Gastrocnemius medialis (tissue), 4 donors: ENCODE measurements at places on chromosomes 2 and 18. TPM values are rescaled to one million over a fixed set of nuclear protein-coding genes. Genes with fewer than 3 reads are reported as not detected.

DNA sequence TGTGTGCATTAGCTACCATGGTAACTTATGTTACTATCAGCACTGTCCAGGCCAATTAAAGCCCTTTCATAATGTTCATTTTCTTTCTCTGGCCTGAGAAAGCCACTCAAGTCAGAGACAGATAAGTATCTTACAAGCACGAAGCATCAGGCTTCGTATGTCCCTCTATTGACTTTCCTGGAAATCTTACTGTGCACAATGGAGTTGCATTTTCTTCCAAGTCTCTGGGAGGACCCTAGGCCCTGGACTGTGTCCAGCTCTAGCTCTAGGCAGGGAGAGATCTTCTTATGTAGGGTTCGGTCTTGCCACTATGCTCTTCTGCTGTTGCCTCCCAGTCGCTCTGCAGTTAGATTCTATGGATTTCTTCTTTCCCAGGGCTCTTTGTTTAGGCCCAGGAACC, 40.0 kb upstream of the ITGA6 start:
- no peak for DNase-seq

- no peak for DNase-seq
Measured at GRCh38 chr2:162422894-162423293, 79.0 kb downstream of the GCA start.

DNA sequence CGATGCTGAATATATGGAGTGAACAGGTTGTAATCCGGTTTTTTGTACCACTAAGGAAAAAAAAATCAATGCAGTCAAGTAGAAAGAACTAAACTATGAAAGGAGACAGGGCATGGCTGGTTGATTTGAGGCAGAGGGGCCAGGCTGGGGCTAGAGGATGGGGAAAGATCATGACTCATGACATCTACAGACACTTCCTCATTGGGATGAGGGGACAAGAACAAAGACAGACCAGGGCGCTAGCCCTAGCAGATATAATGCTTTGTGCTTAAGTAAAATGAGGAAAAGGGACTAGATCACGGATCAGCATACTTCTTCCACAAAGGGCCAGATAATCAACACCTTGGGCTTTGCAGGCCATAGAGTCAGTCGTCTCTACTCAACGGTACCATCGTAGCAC, 55.8 kb downstream of the ST6GAL2 start:
- DNase-seq: no peak

DNA sequence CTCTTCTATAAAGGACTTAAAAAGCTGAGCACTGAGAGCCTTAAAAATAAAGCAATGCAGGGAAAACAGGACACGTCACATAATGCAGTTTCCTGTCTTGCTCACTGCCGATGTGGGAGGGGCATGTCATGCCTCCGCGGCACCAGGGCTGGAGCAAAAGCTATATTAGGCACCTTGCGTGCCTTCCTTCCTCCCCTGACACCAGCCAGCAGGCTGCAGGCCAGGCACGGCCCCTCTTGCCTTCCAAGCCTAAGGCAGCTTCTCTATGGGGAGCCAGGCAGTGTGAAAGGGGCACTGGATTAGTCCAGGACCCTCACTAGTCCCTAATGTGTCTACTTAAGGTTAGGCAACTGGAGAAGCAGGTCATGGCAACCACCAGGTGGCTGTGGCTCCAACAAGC, 26.3 kb downstream of the MRPL35 start:
- DNase-seq: peak; percentile 62

- DNase-seq: no peak
Measured at GRCh38 chr2:226690461-226691024, 109.1 kb downstream of the IRS1 start.

- DNase-seq: no peak
Measured at GRCh38 chr2:2294183-2294690, 36.8 kb downstream of the MYT1L start.

- DNase-seq: no peak
Measured at GRCh38 chr2:11129598-11130449, 25.4 kb upstream of the SLC66A3 start.

DNA sequence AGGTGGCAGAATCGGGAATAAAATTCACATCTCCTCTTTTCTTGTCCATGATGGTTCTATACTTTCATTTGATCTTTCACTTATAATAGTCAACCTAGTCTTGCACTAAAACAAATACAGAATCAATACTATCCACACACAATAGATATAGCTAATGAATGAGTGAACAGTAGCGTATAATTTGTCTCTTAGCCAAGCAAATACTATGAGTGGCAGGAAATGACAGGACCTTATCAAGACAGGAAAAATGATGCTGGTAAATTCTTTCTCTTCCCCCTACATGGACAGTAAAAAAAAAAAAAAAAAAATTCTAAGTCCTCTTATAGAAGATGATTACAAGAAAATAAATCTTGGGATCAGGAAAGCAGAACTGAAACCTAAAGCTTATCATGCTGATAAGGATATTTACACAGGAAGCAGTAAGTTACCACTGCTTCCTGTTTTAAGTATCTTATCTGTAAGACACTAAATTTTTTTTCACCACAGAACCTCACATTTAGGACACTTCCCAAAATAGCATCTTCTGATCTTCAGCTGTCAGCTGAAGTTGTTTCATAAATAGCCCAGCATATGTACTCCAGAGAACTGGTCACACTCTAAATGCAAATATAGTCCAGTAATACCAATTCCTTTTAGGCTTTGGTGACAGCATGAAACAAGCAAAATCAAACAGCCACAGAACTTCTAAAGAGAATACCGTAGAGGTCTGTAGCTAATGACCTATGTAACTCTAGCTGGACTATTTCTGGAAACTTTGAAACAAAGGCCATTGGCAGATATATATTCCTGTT, 27.0 kb downstream of the IRS1 start:
- no peak for DNase-seq

GRCh38 chr2:224958462-224958857, 83.8 kb downstream of the DOCK10 start:
- DNase-seq: no peak

DNA sequence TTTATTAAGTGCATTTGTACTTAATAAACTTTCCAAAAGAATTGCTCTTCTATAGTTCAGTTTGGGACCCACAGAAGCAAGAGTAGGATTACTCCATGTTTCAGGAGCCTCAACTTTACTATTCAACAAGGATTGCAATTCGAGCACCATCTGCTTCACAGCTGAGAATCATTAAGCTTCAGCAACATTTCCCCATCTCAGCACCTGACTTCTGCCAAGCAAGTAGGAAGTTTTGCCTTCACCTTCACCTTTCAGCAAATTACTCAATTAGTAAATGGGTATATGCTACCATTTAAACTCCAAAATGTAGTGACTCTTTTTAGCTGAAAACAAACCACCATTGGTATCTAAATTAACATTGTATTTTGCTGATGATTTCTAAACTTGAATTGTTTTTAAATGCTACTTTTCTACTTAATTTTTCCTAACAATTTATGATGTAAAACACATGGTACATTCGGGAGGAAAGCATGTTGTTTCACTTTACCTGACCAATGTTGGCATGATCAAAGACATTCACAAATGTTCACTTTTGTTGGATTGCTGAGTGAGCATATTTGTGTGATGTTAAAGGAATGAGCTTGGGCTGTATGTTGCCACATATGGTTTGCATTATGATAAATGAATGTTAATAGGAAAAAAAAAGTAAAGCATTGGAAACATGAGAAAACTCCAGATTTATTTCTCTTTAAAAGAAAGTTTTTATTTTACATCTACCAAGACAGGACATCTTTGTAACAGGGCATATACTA, 159.2 kb downstream of the GULP1 start:
- no peak for DNase-seq

- DNase-seq: peak; percentile 55
Measured at GRCh38 chr2:170929686-170930050, 615 bp downstream of the GORASP2 start.

- no peak for DNase-seq
Measured at GRCh38 chr18:63762518-63762917, 12.7 kb upstream of the SERPINB7 start.

DNA sequence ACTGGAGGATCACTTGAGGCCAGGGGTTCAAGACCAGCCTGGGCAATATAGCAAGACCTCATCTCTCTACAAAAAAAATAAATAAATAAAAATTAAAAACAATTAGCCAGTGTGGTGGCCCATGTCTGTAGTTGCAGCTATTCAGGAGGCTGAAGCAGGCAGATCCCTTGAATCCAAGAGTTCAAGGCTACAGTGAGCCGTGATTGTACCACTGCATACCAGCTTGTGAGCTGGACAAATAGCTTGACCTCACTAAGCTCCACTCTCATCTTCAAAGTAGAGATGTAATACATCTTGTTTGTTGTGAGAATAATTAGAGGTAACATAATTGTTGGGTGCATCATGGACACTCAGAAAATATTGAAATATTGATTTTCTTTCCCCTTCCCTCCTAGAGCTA, 31.1 kb upstream of the MAPRE2 start:
- DNase-seq: no peak

GRCh38 chr2:237879991-237880560, 20.7 kb downstream of the RAMP1 start:
- no peak for DNase-seq

DNA sequence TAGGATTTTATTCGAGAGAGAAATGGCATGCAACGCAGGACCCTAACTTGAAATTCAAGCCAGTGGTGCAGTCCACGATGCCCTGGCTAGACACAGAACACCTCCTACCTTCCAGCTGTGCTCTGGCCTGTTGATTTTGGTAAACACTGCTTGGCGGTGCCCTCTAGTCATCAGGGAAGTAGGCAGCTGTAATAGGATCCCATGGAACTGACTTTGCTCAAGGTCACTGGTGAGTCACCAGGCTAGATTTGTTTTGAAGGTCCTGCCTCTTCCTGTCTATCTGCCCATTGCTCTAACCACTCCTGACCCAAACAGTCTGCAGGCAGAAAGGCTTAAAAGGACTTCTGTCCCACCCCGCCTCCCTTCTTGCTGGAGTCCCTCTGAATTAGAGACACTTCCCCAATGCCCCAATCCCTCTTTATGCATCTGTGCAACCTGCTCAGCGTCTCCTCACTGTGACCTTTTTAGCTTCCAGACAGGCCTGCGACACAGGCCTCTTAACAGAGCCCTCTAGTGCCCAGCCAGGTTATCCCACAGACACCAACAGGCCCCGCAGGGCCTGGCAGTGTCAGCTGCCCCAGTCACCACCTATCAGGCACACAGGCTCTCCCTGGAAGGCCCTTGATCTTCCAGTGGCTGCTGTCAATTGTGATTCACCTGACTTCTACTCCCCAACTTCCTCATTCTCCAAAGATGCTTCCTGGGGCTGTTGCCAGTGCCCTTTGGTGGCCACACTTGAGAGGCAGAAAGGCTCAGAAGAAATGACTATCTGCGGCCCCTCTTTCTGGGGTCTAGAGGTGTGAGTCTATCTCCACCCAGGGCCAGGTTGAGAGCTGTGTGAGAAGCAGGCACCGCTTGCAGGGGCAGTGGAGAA, 5.2 kb downstream of the TMEM127 start:
- DNase-seq: peak; percentile 91

DNA sequence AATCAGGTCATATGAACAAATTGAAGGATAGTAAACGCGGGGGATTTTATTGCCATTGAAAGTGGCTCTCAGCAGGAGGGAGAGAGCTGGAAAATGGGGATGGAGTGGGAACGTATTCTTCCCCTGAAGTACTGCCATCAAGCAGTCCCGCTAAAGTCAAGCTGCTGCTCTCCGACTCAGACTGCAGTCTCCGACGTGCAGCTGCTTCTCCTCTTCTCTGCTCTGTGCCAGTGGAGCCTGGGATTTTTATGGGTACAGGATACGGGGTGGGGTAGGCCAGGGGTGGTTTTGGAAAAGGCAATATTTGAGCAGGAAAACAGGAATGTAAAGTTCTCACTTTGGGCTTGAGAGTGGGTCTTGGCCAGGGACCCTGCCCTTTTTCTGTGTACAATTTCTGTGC, 33.0 kb downstream of the KCTD18 start:
- DNase-seq: no peak

DNA sequence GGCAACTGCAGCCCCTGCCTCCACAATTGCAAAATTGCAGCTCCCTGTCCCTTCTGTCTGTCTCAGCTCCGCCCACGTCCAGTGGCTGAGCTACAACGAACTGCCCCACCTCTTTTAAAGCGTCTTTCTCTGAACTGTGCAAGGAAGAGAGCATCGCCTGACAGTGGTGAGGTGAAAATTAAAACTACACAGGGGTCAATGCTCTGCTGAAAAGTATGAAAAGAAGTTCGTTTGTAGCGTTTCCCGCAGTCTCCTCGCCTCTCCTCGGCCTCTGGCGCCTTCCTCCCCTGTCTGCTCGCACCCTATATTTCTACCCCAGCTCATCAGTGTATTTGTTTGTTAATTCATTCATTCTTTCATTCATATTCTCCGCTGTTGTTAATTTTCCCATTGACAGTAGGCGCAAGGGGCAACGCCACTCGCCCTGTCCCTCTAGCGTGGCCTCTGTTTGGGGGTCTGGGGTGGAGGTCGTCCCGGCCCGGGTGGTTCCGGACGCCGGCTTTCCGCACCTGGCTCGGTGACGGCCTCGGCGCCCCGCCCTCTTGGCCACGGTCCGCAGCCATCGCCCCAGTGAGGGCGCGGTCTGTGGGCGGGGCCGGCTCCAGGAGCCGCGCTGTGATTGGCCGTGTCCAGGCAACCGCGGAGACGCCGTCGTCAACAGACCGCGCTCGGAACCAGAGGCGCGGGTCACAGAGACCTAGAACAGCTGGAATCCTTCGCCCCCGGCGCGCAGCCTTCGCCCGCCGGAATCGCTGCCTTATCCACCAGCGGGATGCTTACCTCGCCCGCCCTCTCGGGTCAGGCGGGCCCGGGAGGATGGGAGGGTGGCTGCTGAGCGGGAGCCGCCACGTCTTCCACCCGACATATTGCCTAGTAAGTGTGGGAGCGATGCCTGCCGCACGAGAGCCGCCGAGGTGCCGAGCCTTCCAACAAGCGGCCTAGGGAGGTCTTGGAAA, at the start of gene VWA3B:
VWA3B (plus strand) TSS at position 677 of the 956 bp plus-strand sequence. CDS start 5,926 bp downstream, outside the sequence.
- peak; percentile 12 for DNase-seq

GRCh38 chr2:23926290-23926749, 603 bp downstream of the ATAD2B start:
- DNase-seq: peak; percentile 26

- peak; percentile 15 for DNase-seq
Measured at GRCh38 chr2:29923110-29923721, 1.8 kb upstream of the ALK start.

GRCh38 chr2:112791019-112791418, 6.7 kb upstream of the IL1A start:
- DNase-seq: no peak

GRCh38 chr18:49757513-49758262, 55.6 kb downstream of the ACAA2 start:
- no peak for DNase-seq

GRCh38 chr2:83067947-83068346, 1391.1 kb downstream of the SUCLG1 start:
- no peak for DNase-seq

DNA sequence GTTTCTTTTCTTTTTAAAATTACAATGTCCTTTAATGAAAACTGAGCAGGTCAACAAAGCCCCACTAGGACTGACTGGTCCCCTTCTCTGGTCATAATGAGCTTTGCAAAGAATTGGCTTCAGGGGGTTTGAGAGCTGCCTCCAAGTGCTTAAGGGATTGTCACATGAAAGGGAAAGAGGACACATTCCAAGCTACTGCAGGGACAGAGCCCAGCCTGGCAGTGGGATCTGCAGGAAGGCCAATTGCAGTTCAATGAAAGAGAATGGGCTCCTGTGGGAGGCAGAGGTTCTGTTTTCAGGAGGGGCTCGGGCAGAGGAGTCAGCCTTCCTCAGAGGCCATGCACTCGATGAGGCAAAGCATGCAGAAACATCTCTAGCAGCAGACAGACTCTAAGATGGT, 84.1 kb upstream of the ACKR3 start:
- no peak for DNase-seq

The RBKS gene
- total RNA-seq: 5.4 TPM

The DSC2 gene
- 0.69 TPM for total RNA-seq

The ALPG gene
- not detected for total RNA-seq

The SERPINB13 gene
- total RNA-seq: not detected

The SOCS6 gene
- 18.4 TPM for total RNA-seq

The POMC gene
- 3.1 TPM for total RNA-seq

The IL1R1 gene
- 18.1 TPM for total RNA-seq

The MAP2 gene
- 2.4 TPM for total RNA-seq

The HOXD9 gene
- 0.34 TPM for total RNA-seq
